Motor neuron (in vitro differentiated cells): ENCODE measurements at places on chromosomes 12 and 14. TPM values are rescaled to one million over a fixed set of nuclear protein-coding genes. Genes with fewer than 3 reads are reported as not detected.

DNA sequence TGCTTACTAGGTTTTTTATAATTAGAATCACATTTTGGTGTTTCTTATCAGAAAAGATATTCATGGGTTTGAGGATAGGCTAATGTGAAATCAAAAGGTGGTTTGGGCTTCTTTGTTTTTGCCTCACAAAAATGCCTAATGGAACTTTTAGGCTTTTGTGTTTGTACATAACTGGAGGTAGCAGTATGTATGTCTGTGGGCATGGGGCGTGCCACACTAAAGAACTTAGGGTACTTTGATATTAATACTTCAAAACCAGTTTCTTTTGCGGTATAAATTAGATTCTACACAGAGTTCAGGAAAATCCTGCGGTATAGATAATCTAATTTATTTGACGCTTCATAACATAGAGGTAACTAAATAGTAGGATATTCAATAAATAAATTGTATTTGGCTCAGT is 1.9 kb downstream of the ETV6 start:
- no peak for ATAC-seq

DNA sequence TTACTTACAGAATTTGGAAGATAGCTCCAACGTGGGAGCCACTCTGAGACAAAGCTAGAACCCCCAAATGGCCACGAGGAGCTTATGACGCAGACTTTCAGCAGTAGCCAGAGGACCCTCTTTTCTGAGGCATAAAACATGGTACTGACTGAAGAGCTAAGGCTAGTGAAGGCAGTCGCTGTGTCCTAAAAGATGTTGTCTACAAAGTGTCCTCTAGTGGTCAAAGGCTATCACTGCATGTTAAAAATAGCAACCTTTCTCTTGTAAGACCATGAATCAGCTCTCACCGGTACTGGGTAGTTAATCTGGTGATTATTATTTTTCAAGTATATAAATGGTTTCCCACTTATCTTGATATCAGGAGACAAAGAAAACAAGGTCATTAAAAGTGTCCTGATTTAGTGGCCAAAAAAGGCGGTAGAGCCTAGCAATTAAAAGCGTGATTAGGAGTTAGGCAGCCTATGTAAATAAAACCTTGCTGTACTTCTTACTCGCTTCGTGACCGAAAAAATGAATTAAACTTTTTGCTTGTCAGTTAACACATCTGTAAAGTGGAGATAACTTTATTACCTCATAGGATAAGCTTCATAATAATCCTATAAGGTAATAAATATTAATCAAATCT is 47.0 kb upstream of the LGR5 start:
- ATAC-seq: peak; percentile 91

DNA sequence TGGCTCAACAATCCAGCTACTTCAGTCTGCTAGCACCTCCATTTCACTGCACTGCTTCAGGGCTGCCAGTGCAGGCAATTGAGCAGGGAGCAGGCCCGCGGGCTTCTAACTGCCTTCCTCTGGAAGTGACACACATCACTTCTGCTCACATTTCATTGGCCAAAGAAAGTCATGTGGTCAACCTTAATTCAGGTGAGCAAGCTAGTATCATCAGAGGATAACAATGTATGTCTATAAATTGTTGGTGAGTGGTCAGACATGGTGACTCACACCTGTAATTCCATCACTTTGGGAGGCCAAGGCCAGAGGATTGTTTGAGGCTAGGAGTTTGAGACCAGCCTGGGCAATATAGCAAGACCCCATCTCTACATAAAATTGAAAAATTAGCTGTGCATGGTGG is 22.3 kb upstream of the CHGA start:
- ATAC-seq: no peak

DNA sequence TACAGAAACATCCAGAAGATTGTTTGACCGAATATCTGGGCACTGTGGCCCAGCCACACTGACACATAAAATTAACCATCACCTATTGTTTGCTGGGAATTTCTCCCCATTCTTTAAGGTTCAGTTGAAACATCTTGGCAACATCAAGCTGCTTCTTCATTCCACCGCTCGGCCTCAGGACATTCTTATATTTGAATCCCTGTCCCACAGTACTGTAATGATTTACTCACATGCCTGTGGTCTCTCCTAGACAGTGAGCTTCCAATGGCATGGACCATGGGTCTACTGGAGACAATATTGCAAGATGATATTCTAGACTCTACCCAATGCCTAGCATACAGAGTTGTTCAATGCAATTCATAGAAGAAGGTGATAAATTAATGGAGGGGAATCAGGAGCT is 56.1 kb downstream of the EMP1 start:
- no peak for ATAC-seq

DNA sequence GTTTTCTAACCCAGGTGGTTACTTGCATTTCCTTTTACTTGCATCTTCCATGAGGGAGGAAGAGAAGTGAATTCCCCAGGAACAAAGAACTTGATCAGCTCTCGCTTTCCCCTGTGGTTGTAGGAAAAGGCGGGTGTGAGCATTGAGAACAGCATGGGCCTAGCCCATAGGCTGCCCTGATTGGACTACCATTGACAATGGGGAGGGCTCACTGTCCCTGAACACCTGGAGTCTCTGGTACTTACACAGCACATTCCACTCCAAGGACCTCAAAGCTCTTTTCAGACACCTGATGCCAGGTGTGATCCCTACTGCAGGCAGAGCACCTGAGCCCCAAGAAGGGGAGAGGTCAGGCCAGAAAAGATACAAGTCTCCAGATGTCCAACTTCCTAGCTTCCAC is 25.0 kb downstream of the MAX start:
- ATAC-seq: no peak

GRCh38 chr12:74624201-74624600 is 86.6 kb downstream of the ATXN7L3B start:
- no peak for ATAC-seq

DNA sequence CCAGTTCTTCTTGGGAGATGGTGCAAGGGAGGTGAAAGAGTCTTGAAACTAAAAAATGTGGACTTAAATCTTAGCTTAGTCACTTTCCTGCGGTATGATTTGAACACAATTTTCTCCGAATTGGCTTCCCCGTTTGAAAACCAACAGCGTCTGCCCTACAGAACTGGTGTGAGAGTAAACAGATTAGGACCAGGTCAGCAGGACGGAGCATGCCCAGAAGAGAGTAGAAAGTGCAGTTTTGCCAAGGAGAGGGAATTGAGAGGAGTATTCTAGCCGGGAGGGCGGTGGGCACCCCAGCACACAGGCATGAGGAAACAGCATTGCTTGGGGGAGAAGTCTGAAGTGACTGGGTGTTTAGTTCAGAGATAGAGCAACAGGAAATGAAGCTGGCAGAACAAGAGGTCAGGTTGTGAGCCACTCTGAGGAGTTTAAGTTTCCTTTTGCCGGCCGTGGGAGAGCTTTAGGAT is 927.1 kb downstream of the VRK1 start:
- ATAC-seq: no peak

Gene NPAS3
- 14.8 and 20.9 TPM in 2 replicates for total RNA-seq

Gene INHBC
- total RNA-seq: 0.16 and 0.38 TPM in 2 replicates
